Activated T-cell treated with anti-CD3 and anti-CD28 coated beads for 1 hour (primary cell): ENCODE measurements at places on chromosomes 2 and 18.

DNA sequence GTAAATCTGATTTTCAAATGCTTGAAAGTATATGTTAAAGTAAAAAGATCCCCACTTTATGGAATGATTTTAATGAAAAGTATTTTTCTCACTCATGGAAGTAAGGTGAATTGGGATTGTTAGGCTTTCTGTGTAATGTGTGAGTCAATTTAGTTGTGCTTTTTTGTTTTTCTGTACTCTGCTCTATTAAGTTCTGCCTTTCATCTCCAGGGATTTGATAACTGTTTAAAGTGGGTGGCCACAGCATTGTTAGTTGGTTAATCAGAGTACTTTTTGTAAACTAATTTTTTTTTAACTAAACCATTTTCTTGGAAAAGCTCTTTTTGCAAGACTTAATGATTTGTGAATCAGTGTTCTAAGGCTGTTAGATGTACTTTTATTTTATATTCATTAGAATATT is 76.8 kb downstream of the ABI2 start:
- no peak for DNase-seq

GRCh38 chr2:226396541-226396940 is 403.1 kb downstream of the IRS1 start:
- DNase-seq, result no peak

- no peak for DNase-seq
Observed at GRCh38 chr2:59868981-59869380, 684.5 kb downstream of the BCL11A start.

DNA sequence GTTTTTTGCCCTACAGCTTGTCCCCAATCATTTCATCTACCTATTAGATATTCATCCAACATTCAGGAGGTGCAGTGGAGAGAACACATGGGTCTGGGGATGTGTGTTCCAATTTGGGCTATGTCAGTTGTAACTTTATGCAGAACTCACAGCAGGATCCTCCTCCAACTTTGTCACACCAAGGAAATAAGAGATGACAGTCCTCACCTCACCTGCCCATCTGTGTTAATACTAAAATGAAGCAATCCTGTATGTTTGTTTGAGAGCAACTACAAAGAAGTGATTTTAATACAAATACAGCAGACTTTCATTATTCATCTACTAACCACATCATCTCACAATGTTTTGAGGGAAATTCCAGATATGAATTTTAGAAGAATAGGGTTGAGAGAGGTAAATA is 126.7 kb downstream of the ARHGAP15 start:
- DNase-seq, result no peak

DNA sequence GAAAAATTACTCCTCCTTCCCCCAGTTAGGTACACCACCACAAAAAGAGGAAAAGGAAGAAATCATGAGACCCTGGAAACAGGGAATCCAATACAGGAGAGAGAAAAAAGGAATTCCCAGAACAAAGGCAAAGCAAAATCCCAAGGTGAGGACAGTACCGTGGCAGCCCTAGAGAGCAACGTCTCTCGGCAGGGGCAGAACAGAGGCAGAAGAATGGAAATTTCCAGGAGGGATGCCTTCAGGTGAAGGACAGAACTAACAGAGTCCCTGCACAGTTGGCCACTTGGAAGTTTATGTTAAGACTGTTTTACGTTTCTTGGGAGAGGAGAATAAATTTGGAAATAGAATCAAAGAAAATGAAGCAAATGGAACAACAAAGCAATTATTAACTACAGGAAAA is 27.7 kb downstream of the GRB14 start:
- DNase-seq, result no peak

DNA sequence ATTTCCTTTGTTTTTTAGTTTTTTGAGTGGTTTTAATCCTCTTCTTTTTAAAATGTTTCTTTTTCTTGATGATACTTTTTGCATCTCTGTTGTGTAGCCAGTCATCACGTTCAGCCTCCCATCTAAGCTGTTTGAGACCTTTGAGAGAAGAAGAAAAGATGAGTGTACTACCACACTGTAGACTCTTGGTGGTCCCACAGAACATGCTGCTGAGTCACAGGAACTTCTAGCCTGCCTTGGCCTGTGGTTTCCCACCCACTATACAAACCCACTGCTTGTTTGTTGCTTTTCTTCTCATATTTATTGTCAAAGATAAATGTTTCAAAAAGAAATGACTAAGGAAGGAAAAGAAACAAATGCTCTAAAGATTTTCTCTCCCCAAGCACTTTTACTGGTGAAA is 5.5 kb downstream of the CEBPZOS start:
- DNase-seq, result no peak

DNA sequence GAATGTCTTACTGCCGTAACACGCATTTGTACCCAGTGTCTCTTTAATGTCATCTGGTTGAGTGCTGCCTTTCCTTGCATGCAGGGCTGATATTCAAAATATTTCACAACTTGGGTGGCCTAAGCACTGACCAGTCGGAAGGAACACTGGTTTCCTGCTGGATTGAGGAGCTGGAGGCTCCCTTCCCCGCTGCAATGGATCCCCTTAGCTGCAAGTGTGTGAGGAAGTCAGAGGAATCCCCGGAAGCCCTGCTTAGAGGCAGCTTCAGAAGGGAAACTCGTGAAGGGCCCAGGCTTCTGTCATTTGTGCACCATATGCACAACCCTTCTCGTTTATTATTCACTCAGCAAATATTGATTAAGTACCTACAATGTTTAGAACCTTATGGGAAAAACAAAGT is 33.2 kb upstream of the SP3 start:
- DNase-seq, result no peak

GRCh38 chr18:52175406-52175805 is 164.6 kb upstream of the DCC start:
- no peak for DNase-seq

GRCh38 chr2:23509596-23510292 is 124.8 kb downstream of the KLHL29 start:
- DNase-seq, result no peak

- DNase-seq, result peak; percentile 19
Observed at GRCh38 chr2:96342085-96342484, 6.5 kb downstream of the NCAPH start.

GRCh38 chr2:43077876-43078275 is 148.5 kb downstream of the ZFP36L2 start:
- no peak for DNase-seq
